ENCODE measurements at places on chromosomes 5 and 9.

DNA sequence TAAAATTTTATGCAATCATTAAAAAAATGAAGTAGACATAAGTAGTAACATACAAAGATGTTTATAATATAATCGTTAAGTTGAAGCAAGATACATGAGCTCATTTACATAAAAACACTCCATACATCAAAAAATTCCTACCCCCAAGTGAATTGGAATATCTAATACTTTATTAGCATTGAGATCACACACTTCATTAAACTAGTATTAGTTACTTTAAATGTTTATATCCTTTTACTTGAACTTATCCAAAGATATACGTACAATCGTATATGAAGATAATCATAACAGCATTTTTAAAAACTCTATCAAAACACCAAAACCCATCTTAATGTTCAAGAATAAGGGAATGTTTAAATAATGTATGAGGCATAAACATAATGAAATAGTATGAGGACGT is 275.1 kb downstream of the RFX3 start:
- no peak for DNase-seq

- no peak for DNase-seq
These were observed 12.9 kb downstream of the HNRNPK start for GRCh38 chr9:83967073-83967472.

DNA sequence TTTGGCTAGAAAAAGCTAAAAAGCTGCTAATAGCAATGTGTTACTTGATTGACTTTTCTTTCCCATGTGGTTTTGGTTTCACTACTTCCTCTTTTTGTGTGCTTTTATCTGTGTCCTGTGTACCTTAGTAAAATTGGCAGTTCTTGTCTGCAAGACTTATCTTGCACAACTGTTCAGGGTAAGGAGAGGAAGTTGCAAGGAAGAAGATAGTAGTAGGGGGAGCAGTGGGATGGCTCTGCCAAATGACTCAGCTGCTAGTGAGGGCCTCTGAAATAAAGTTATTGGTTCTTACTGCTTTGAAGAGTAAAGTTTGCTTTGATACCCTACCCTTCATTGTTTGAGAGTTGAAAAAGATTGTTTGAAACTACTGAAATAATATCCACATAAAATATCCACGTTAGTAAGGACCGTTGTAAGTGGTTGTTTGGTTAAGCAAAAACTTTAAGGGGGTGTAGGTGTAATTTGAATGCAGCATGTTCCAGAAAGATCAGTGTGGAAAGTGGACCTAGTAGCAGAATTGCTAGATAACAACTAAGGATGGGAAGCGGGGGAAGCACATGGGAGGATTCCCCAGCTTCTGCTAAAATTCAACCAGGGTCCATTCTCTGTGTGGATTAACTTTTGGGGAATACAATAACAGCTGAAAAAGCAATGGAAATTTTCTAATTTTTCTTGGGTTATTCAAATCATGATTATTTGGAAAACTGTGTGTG is 123.5 kb downstream of the SCAMP1 start:
- peak; percentile 25 for DNase-seq

GRCh38 chr5:71948206-71948605 is 159.1 kb upstream of the MAP1B start:
- DNase-seq = no peak

DNA sequence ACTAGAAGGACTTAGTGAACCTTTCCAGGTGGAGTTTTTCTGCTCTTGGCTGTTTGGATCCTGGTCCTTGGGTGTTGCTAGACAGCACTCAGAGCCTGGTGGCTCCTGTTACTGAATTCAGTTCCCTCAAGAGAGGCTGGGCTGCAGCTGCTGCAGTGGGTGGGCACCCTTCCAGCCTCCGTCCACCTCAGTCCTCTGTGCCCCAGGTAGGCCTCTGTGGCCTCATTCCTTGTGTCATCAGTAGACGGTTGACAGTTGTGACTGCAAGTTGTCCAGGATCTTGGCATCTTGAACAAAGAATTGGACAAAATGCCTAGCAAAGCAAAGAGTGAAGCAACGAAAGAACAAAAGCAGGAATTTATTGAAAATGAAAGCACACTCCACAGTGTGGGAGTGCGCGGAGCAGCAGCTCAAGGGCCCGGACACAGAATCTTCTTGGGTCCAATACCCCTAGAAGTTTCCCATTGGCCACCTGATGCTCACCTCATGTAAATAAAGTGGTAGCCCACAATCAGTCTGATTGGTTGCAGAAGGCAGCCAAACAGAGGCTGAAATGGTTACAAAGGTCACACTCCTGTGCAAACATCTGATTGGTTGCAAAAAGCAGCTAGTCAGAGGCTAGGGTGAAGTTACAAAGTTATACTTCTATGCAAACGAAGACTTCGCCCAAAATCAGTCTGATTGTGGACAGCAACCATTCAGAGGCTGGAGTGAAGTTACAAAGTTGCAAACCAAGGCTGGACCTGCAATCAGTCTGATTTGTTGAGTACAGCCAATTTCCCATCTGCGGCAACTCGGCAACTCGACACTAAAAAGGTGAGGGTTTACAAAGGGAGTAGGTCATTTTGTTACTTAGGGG is 40.1 kb downstream of the F2R start:
- no peak for DNase-seq

- no peak for DNase-seq
These were observed 41.7 kb downstream of the AHRR start for GRCh38 chr5:362978-363765.

DNA sequence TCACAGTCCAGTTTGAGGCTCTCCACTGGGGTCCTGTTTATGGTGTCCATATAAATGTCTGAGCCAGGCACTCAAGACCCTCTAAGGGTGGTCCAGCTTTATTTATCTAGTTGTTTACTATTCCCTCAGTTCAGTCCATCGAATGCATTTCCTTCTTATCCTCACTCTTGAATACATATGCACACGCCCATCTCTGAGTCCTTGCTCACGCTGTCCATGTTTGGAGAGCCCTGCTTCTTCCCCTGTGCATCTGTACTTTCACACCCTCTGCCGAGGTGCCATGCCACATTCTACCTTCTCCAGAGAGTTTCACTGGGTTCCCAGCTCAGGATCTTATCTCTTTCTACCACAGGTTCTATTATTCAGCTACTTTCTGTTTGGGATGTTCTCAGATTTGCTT is 30.2 kb upstream of the SEMA6A start:
- no peak for DNase-seq

DNA sequence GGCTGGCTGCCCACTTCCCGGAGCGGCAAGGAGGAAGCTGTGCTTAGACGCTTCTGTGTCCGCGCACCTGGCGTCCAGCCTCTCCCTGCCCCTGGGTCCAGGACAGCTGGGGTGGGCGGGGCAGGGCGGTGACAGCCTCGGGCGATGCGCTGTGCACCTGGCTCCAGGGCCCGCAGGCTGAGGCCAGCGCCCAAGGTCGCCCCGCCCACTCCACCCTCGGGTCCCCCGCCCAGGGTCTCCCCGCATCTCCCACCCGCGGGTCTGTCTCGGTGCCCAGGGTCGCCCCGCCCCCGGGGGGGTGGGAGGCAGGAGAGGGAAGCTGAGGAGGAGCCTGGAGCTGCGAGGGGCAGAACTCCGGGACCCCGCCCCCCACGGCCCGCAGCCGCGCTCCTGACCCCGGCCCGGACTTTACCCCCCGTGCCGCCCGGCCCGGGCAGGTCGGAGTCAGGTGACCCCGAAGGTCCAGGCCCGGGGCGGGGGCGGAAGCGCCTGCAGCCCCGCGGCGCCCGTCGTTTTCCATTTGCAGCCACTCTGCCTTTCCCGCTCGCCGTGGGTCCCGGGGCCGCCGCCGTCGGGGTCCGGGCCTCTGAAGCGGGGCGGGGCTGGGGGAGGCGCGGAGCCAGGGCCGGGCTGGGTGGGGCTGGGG is at the start of gene ENTPD8:
Gene ENTPD8 (minus strand): TSS at position 69 of the 646 bp plus-strand sequence. CDS start 3,072 bp downstream, outside the sequence.
- no peak for DNase-seq

- DNase-seq = peak; percentile 23
These were observed 38.9 kb upstream of the UGCG start for GRCh38 chr9:111857555-111858211.

DNA sequence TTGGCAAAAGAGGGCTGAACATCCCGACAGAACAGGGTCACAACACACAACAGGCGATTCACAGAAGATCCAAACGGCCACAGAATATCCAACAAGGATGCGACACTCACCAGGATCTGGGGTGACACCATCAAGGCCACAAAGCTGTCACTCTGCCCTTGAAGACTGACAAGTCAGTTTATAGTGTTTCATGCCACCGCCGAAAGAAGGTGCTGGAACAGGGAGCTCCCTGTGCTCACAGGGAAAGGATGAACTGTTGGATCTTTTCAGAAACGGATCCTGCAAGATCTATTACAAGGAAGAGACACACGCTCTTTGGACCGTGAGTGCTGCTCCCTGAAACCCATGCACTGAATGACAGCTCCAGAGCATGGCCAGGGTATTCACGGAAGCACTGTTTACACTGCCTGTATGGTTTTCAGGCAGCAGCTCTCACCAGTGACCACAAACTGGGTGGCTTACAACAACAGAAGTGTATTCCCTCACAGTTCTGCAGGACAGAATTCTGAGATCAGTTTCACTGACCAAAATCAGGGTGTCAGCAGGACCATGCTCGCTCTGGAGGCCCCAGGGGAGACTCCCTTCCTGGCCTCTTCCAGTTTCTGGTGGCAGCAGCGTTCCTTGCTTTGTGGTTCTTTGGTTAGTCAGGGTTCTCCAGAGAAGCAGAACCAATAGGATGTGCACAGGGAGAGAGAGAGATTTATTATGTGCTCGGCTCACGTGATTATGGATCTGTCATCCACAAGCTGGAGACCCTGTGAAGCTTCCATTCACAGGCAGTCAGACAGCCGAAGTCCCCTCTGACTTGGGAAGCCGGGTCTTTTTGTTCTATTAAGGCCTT is 52.8 kb downstream of the SEMA4D start:
- no peak for DNase-seq

DNA sequence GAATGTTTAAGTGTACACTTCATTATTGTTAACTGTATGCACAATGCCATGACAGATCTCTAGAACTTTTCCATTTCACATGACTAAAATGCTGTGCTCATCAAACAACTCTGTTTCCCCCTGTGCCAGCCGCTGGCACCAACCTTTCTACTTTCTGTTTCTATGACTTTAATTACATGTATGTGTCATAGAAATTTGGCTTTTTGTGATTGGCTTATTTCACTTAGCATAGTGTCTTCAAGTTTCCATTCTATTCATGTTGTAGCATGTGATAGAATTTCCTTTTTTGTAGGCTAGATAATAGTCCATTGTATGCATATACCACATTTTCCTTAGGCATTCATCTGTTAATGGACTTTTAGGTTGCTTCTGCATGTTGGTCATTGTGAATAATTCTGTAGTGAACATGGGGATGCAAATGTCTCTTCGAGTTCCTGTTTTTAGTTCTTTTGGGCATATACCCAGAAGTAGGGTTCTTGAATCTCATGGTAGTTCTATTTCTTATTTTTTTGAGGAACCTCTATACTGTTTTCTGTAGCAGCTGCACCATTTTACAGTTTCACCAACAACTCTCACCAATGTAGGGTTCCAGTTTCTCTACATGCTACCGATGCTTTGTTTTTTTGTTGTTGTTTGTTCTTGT is 184.4 kb upstream of the DMRT1 start:
- no peak for DNase-seq

DNA sequence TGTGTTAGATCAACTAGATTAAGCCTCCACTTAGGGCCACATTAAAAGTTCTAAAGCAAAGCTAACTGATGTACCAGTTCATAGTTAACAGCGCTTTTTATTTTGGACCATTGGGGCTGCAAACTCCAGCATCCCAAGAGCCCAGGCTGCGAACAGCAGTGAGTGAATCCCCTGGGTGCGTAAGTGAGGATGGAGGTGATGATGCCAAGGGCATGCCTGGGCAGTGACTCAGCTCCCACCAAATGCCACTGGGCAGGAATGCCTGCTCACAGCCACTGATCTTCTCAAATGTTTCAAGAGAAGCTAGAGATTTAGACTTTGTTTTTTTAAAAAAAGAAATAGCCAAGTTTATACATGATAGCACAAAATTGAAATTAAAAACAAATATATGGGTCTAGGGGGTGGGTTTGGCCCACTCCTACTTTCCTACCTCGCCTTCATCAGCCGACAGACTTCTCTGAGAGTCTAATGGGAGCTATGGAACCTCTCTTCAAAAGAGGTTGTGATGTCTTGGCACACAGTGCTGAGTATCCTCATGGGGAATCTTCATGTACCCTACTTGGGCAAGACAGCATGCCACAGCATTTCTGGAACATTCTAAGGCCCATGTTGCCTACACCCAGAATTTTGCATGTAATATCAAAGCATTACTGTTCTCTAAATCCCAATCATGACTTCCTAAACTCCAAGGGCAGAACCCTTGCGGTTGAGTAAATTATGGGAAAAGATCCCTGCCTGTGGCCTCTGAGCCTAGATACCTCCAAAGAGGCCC is 398.1 kb downstream of the EBF1 start:
- peak; percentile 92 for DNase-seq

Data from fibroblast of skin of scalp (primary cell).